ENCODE measurements at places on chromosomes 12 and 14.

- no peak for DNase-seq
These were observed 102.7 kb downstream of the UNC79 start for GRCh38 chr14:93533437-93533836.

- DNase-seq, result no peak
These were observed 52.9 kb downstream of the SVOP start for GRCh38 chr12:108967869-108968540.

GRCh38 chr14:57060276-57060955 is 208.3 kb downstream of the EXOC5 start:
- no peak for DNase-seq

GRCh38 chr12:123045678-123046077 is 65.2 kb downstream of the ARL6IP4 start:
- no peak for DNase-seq

GRCh38 chr14:91228112-91229004 is 16.1 kb downstream of the GPR68 start:
- DNase-seq, result no peak
